Activated CD4-positive, alpha-beta T cell treated with anti-CD3 and anti-CD28 coated beads, Interleukin-2, amount 50 U/mL, for 24 hours (primary cell): ENCODE measurements at places on chromosomes 6 and 20.
A peak's percentile ranks its signal among the peaks of the same experiment; 100 is the strongest.

DNA sequence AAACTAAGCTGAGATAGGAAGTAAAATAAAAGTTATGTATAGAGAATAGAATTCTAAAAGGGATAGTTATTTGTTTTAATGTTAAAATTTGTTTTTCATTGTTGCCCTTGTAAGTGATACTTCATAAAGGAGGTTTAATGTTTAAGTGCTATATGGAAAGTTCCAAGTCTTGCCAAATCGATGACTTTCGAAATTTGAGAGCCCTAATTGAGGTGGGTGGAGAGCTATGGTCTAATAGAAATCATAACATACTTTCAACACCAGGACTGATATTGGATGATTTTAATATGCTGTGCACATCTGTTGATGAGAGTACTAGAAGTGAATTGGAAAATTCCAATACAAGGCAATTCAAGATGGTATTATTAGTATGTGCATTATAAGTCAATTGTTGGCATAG lies 64.6 kb downstream of the RNF144B start:
- DNase-seq, result no peak

DNA sequence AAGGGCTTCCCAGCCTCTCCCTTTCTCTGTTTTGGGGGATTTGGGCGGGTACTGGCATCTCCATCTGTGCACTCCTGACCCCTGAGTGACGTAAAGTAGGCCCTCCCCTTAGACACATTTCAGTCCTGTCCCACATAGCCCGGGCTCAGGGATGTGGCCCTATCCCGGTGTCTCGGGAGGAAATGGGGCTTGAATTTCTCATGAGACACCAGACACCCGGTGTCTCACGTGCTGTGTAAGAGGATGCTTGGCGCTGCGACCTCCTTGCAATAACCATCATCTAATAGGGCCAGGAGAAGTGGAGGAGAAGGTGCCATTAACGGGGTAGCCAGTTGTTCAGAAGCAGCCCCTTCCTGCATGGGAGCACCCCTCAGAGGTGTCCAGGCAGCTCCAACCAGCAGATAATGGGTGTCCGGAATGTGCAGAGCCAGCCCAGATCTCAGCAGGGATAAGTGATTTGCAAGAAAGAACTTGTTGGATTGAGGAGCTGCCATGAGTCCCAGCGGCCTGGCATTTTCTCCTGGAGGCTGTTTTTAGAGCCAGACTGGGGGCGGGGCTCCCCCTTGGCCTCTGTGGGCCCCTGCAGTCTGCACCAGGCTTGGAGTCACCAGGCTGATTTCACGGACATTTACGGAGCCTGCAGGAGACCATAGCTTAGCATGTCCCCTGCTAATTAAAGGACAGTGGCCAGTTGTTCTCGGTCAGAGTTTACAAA lies 372.0 kb downstream of the PREX1 start:
- DNase-seq, result no peak

DNA sequence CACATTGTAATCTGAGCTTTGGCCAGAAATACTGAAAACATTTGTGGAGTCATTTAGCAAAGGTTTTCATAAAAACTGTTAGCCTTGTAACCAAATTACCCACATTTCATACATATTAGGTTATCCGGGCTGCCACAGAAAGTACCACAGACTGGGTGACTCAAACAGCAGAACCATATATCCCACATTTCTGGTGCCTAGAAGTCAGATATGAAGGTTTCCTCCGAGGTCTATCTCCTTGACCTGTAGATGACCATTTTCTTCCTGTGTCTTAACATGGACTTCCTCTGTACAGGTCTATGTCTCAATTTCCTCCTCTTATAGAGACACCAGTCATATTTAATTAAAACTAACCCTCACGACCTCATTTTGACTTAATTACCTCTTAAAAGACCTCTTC lies 49.5 kb upstream of the SMIM28 start:
- DNase-seq, result no peak

DNA sequence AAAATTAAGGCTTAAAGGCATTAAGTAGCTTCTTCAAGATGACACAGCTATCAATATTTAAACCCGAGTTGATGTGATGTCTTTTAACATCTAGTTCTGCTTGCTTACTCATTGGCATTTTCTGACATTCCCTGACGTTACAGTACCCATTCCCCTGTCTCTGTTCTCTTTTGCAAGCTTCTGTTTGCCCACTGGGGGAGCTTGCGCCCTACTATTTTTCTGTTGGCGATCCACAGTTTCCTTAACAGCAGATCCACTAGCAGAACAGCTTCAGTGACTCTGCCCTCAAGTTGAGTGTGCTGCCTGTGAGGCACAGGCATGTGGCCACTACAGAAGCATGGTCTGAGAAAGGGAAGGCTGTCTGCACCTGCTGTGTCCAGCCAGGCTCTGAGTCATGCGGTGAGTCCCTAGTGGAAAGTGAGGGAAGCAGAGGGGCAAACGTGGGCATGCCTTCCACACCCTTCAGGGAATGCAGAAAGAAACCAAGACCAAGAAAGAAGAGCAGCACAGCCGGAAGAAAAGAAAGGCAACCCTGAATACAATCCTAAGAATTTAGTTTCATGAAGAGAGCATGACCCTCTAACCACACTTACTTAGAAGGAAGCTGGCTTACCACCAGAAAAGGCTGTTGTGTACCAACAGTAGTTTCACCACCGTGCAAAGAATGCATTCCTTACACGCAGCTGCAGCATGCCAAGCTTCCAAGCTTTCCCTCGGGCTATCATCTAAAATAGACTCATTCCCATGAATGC lies 97.7 kb upstream of the VGLL2 start:
- DNase-seq, result no peak

DNA sequence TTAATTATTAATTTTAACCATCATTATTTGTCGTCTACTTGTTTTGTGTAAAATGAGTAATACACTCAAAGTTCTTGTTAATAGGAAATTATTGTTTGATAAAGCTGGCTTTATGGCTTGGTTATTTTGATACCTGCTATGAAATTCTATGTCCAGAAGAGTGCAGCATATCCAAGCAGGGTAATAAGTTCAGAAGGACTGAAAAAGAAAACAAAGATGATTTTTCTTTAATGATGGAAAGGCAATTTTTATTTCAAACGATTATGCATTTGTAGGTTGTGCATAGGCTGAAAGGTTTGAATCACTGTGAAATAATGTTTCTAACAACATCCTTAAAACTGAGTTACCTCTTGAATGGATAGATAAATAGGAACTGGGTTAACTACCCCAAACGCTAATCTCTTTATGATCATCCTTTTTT lies 1.4 kb upstream of the MAN1A1 start:
- DNase-seq, result no peak

- DNase-seq, result no peak
Observed at GRCh38 chr6:147528511-147529145, 20.1 kb downstream of the SAMD5 start.

GRCh38 chr6:170082531-170083187 lies 208.2 kb downstream of the DLL1 start:
- DNase-seq, result no peak

GRCh38 chr6:68649669-68650068 lies 14.6 kb downstream of the ADGRB3 start:
- no peak for DNase-seq

GRCh38 chr6:119720160-119720559 lies 370.6 kb upstream of the MAN1A1 start:
- no peak for DNase-seq

DNA sequence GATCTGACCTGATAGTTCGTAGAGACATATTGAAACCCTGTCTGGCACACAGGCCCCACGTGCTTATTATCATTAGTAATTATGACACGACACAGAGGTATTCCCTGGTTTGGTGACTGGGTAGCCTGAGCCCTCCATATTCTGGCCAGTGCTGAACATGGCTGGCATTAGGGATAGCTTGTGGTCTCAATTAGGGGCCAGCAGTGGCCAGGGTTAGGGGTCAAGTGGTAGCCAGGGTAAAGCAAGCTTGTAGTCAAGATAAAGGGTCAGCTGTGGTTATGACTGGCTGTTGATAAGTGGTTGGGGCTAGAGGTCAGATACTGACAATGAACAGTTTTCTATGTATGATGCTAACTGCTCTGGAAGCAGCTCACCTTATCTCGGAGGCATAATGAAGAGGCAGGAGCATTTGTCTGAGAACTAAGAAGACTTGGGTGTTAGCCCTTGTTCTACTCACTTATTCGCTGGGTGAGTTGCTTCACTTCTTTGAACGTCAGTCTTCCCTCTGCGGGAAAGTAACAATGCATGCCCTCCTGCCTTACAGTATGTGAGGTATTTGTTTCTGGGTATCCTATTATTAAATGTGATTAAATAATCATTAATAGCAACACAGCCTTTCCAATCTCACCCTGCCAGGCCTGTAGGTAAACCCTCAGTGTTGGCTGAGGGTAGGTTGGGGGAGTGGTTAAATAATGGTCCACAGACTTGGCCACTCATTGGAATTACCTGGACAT lies 66.7 kb downstream of the VEGFA start:
- DNase-seq, result no peak

- no peak for DNase-seq
Observed at GRCh38 chr20:13251904-13252297, 30.8 kb downstream of the ISM1 start.

DNA sequence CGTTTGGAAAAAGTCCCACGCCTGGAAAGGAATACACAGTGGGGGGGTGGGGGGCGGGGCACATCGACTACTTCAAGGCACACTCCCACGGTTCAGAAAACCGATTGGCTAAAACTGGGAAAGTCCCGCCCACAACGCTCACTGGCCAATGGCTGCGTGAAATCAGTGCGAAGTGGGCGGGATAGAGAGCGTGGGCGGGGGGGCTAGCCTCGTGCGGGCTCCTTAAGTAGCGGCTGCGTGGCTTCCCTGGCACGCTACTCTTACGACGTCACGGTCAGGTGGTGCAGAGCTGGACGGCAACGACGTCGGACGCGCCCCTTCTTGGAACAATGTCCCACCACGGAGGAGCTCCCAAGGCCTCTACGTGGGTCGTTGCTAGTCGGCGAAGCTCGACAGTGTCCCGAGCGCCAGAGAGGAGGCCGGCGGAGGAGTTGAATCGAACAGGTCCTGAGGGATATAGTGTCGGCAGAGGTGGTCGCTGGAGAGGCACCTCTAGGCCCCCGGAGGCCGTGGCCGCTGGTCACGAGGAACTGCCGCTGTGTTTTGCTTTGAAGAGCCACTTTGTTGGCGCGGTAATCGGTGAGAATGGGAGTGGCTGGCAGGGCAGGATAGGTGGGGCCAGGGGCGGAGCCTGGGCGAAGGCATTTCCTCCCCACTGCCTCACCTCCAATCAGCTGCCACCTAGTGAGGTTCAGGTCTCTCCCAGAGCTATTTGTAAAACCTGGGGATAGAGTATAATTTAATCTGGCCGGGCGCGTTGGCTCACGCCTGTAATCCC lies at the start of gene DDX43:
Gene DDX43 (plus strand): TSS at position 252 of the 778 bp plus-strand sequence. CDS start 78 bp downstream, at position 330.
- DNase-seq, result peak; percentile 3

DNA sequence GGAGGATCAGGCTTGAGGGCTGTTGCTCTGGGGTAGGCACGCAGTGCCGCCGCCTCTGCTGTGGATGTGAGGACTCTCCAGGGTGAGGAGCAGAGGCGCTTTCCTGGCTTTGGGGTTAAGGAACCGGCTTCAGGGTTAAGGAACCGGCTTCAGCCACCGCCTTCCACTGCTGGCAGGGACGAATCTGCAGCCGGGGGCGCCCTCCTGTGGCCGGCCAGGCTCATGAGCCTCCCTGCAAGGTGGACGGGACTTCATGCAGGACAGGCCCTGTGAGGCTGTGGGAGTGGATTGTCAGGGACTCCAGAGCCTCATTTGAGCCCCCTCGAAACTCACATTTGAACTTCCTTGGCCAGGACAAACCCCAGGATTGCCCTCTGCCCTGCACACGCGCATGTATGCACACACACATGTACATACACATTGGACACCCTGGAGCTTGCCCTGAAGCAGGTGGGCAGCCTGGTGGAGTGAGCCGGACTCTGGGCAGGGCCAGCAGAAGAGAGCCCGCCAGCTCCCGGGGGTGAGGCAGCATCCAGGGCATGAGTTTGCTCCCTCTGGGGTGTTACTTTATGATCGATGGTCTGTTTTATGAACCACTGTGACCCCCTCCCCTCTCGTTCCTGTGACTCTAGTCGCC lies 146.9 kb downstream of the PHACTR3 start:
- DNase-seq, result no peak

DNA sequence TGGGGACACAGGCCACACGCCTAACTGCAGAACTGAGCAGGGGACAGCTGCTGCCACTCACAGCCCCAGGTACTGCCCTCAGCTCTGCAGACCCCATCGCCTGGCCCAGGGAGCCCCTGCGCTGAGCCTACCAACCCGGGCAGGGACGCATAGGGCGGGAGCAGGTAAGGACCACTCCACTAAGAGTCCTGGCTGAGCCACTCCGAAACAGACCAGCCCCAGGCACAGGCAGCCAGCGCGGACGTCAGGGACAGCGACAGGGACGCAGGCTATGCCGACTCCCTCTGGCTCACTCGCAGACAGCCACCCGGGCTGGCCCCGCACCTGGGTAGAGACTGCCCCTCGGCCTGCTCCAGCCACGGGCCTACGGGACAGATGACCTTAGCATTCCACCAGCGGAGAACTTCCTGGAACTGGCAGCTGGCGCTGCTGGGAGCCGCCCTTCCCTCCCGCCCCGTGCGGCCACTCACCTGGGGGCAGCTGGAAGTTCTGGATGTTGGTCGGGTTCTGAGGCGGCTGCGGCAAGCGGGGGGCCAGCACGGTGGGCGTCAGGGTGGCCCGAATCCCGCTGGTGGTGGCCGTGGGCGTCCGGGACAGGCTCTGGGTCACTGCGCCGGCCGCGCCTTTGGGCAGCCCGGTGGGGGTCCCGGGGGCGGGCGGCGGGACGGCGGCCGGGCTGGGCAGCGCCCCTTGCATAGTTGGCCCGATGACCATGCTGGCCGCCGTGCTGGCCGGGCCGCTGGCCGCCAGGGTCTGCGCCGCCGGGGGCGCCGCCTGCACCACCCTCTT lies 1.5 kb downstream of the TAF4 start:
- DNase-seq, result no peak

- DNase-seq, result no peak
Observed at GRCh38 chr6:118562959-118563358, 14.9 kb downstream of the PLN start.

- no peak for DNase-seq
Observed at GRCh38 chr20:19073584-19074218, 138.7 kb upstream of the SLC24A3 start.

GRCh38 chr6:90385759-90386313 lies 89.2 kb upstream of the BACH2 start:
- no peak for DNase-seq
